Stimulated activated CD4-positive, alpha-beta T cell treated with anti-CD3 and anti-CD28 coated beads, Interleukin-12 subunit alpha, Interleukin-12 subunit beta, amount 100 ng/mL, for 24 hours (primary cell): ENCODE measurements at places on chromosomes 2 and 18.

GRCh38 chr18:9475643-9476591, 604 bp downstream of the RALBP1 start:
- DNase-seq, result no peak

DNA sequence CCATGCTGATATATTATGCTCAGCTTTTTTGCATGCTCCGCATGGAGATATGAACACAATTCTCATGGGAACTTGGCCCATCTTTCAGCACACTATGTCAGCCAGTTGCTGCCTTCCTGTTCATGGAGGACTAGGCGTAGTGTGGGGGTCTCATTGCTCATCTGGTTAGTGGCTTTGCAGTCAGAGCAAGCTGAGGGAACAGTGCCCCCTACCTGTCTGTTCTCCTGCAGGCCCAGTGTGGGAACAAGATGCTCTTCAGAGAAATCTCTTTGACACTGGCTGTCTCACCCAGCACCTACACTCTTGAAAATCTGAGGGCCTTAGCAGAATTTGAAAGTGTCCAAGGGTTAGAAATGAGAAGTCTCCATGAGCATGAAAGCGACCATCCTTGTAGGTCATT, 47.1 kb downstream of the SPTBN1 start:
- no peak for DNase-seq

DNA sequence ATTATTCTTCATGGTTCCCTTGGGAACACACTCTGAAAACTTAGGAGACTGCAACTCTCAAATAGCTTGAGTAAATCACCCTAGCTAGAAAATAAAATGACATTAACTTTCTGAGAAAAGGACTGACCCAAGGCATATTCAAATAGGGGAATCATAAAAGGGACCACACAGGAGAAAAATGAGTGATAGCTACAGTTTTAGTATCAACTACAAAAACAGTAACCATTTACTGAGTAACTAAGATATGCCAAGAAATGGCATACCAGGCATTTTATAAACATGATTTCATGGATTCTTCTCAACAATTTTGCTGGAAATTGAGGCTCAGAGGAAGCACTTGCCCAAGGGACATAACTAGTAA, 84.5 kb downstream of the AFF3 start:
- no peak for DNase-seq

- DNase-seq, result no peak
Measured at GRCh38 chr2:227780981-227781615, 32.5 kb upstream of the CCL20 start.

DNA sequence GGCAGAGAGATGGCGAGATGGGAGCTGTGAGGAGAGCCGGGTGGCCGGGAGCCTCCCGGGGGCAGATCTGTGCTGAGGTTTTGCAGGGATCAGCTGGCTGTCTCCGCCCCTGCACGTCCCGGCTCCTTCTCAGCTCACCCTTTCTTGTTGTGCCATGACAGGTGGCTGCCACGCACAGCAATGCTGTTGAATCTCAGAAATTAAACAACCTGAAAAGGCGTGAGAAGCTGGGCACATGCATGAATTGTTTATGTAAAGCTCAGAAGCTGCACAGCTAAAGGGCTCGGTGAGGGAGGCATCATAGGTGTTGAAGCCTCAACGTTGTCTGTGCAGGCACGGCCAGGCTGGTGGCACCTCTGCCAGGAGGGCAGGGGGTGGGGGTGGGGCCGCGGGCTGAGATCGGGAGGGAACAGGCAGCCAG, 858 bp upstream of the RTP5 start:
- DNase-seq, result no peak
